HEK293T (cell line): ENCODE measurements at places on chromosomes 1 and 21.

GRCh38 chr1:224458996-224459395 lies 24.4 kb upstream of the WDR26 start:
- DNase-seq: no peak

DNA sequence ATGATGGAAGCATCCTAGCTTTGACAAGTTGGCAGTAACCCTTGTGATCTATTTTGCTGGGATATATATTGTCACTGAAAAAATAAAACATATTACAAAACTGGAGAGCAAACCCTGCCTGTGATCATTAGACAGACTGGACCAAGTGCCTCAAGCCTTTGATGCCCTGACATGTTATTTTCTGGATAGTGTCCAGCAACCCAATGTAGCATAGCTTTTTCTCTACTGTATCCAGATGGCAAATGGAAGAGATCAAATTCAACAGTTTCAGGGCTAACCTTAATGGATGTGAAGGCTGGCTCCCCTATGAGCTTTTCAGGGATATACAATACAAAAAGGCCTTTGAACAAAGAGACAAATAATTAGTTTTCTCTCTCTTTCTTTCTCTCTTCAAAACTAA lies 25.1 kb downstream of the WARS2 start:
- no peak for DNase-seq

GRCh38 chr1:167909691-167910180 lies 4.2 kb downstream of the ADCY10 start:
- no peak for DNase-seq

GRCh38 chr1:7896994-7897393 lies 43.6 kb downstream of the TNFRSF9 start:
- no peak for DNase-seq

GRCh38 chr1:70072231-70072751 lies 133.1 kb downstream of the LRRC40 start:
- DNase-seq: no peak

- DNase-seq: no peak
Observed at GRCh38 chr1:60280256-60280655, 206.7 kb upstream of the C1orf87 start.
